ENCODE measurements at places on chromosomes 12 and 14. TPM values are rescaled to one million over a fixed set of nuclear protein-coding genes. Genes with fewer than 3 reads are reported as not detected.
A peak's percentile ranks its signal among the peaks of the same experiment; 100 is the strongest.

The MSRB3 gene
- 192 TPM for total RNA-seq

The RNASE3 gene
- 0.96 TPM for total RNA-seq

The PRB2 gene
- not detected for total RNA-seq

The AQP2 gene
- 0.24 TPM for total RNA-seq

The RAB35 gene
- 33.5 TPM for total RNA-seq

The DCAF11 gene
- 37.3 TPM for total RNA-seq

DNA sequence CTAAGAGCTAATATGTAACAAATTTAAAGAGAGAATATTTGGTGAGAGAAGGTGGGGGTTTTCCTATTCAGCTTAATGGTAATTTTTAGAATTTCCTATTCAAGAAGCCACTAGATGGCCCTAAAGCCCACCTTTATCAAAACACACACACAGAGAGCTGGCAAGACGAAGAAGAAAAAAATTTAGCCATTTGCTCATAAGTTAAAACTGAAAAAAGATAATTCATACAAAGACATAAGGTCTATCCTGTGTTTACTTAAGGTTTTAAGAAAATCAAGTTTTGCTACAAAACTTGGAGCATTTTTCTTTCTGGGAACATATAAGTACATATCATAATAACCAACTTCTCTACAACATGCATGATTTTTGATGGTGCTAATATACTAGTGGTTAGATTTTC lies 46.8 kb upstream of the PCED1B start:
- DNase-seq = peak; percentile 88

- no peak for DNase-seq
Observed at GRCh38 chr12:115960868-115961802, 316.4 kb downstream of the MED13L start.

DNA sequence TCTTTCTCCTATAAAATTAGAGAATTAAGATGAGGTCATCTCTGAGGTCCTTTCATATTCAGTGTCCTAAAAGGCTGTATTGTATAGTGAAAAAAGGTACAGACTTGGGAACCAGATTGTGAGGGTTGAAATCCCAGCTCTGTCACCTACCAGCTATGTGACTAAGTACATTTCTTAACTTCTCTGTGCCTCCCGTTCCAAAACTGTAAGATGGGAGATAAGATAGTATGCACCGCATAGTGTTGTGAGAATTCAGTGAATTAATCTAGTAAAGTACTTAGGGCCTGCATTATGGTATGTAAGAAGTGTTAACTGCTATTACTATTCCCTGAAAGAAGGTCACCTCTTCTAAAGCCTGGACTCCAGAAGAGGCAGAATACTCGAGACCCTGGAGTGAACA lies 60.6 kb downstream of the GNG2 start:
- no peak for DNase-seq

- DNase-seq = no peak
Observed at GRCh38 chr14:99003646-99004045, 268.4 kb downstream of the BCL11B start.

DNA sequence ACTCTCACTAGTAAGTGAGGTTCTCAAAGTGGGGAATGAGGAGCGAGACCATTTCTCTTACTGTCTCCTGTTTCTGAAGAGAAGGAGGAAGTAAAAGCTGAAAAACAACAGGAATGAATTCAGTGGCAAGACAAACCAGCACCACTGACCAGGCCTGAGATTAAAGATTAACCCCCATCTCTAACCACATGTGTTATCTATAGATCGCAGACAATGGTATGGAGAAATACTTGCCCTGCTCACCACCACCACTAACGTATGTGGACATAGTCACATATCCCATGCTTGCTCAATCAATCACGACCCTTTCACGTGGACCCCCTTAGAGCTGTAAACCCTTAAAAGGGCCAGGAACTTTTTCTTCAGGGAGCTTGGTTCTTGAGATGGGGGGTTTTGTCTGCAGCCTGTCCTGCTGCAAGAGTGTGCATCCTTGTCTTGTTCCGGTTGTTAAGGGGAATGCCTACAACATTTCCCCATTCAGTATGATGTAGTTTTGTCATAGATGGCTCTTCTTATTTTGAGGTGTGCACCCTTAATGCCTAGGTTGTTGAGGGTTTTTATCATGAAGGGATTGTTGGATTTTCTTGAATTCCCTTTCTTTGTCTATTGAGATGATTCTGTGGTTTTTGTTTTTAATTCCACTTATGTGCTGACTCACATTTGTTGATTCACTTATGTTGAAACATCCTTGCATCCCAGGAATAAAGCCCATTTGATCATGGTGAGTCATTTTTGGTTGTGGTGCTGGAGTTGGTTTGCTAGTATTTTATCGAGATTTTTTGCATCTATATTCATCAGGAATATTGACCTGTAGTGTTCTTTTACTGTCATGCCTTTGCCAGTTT lies 698.8 kb upstream of the LMO3 start:
- DNase-seq = no peak

- peak; percentile 80 for DNase-seq
Observed at GRCh38 chr14:24013654-24014514, 25.2 kb downstream of the DHRS4L2 start.

DNA sequence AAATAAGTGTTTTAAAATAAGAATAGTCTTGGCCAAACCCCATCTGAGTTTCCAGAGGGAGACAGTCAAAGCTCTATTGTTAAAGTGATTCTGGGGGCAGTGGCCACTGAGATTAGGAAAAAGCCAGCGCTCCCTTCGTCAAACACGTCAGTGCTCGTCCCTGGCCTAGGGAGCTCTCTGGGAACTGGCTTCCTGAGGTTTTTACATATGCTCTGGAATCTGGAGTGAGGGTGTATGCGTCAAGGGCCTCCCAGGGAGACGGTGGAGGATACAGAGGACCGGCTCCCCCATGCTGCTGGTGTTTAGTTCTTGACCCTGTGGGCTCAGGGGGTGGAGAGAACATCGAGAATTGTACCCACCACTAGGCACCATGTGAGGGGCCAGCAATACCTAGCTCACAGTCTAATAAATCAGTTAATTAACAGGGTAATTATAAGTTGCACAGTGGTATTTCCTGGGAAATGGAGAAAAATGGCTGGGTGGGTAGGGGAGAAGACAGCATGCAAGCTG lies 87.0 kb downstream of the SLC25A47 start:
- DNase-seq = no peak

- no peak for DNase-seq
Observed at GRCh38 chr12:116138781-116139180, 138.7 kb downstream of the MED13L start.

DNA sequence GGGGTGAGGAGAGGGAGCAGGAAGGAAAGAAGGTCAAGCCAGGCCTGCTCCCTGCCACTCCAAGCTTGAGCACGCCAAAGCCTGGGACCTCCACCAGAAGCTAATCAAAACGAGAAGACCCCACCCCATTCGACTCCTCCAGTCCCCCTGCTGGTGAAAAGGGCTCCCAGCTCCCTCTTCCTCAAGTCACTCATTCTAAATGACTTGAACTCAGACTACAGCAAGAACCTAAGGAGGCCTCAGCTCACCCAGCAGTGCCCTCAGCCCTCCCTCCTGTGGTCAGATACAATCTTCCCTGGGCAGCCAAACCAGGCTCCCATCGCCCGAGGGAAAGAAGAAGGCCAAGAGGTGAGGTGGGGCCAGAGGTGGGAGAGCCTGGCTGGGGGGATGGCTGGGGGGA lies 17.4 kb downstream of the HDAC7 start:
- no peak for DNase-seq

DNA sequence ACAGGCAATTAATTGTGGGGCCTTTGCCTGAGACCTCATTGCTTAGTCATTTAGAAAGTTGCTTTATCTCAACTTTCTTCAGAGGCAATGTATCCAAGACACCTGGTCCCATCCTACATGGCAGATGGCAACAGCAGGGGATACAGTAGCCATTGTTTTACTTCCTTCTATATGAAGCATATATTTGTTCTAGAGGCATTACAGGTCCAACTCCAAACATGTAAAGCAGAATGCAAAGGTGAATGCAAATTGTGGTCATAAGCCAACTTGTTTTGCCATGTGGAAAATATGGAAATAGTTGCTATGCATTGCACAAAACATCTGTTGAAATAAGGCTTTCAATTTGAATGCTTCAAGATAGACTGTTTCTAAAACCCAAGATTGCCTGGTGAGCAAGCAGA lies 109.8 kb upstream of the BCAT1 start:
- DNase-seq = no peak

GRCh38 chr14:52949711-52950409 lies 990 bp downstream of the FERMT2 start:
- peak; percentile 85 for DNase-seq

GRCh38 chr12:82883394-82884355 lies 197.0 kb downstream of the TMTC2 start:
- DNase-seq = no peak

- DNase-seq = no peak
Observed at GRCh38 chr12:40577834-40578233, 114.4 kb upstream of the CNTN1 start.

DNA sequence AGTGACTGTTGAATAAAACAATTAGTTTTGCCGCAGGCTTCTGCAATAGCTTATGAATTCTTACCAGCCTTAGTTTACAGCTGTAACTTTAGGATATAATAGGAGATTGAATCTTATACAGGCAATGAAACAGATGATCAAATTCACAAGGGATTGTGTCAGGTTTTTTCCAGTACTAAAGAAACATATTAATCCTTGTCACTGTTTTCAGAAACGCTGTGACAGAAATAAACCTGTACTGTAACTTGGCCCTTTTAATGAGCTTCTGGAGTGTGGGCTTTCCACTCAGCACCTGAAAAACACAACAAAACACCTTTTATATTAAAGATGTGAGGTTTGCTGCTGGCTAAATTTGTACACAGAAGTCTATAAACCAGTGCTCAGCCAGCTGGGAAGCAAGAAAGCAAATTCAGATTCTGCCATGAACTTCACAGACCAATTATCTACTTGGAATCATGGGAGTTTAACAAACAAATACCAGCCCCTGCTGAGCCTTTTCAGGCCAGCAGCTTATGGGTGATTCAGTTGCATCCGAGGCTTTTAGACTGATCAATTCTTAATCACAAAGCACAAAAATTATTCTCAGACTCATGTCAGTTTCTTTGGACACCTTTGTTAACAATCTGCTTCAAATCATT lies 109.5 kb downstream of the FOXG1 start:
- no peak for DNase-seq

- no peak for DNase-seq
Observed at GRCh38 chr14:37594971-37595808, at the start of the genes FOXA1 and TTC6. Gene FOXA1 (minus strand): TSS chr14:37595249. CDS start chr14:37594972, 277 bp downstream. Gene TTC6 (plus strand): TSS chr14:37595629. CDS start chr14:37622065, 26,436 bp downstream.
